ENCODE measurements at places on chromosomes 13 and 19.

GRCh38 chr19:29483944-29484581 lies 41.7 kb upstream of the VSTM2B start:
- DNase-seq, result no peak

GRCh38 chr19:30778961-30779715 lies 407.0 kb downstream of the ZNF536 start:
- no peak for DNase-seq

DNA sequence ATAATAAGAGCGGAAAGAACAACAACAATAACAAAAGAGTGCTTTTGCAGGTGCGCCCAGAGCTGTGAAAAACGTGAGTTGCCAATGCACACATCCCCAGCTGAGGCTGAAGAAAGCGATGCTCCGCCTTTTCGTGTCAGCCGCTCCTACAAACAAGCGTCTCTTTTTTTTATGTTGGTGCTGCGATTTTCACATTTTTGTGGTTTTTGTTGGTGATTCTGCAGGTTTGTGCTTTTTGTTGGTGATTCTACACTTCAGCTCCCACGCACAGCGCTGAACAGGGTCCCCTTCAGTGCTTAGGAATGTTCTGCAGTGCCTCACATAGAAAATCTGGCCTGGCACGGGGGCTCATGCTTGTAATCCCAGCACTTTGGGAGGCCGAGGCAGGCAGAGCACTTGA lies 7.3 kb upstream of the SBK3 start:
- no peak for DNase-seq

- DNase-seq, result no peak
Measured at GRCh38 chr13:49559006-49559405, 26.4 kb downstream of the RCBTB1 start.

GRCh38 chr13:48560657-48561337 lies 27.9 kb upstream of the RCBTB2 start:
- no peak for DNase-seq

Data from NCI-H1048 (cell line).